ENCODE measurements at places on chromosomes 5 and 9. TPM values are rescaled to one million over a fixed set of nuclear protein-coding genes. Genes with fewer than 3 reads are reported as not detected.

Gene PCDHGB3
- 1.5 TPM for total RNA-seq

Gene IFNA21
- not detected for total RNA-seq

Gene RRAGA
- 65.1 TPM for total RNA-seq

Gene SH3GL2
- total RNA-seq = 0.22 TPM

Gene ZSWIM6
- total RNA-seq = 22.5 TPM

Gene PCSK5
- 56.5 TPM for total RNA-seq

Gene NIPAL4
- 0.84 TPM for total RNA-seq

Gene HAUS6
- 5.3 TPM for total RNA-seq

Gene F12
- total RNA-seq = 9.0 TPM

Gene CATSPER3
- 1.1 TPM for total RNA-seq

Gene AFAP1L1
- total RNA-seq = 1.9 TPM

Gene RIGI
- 24.7 TPM for total RNA-seq

Gene SLC6A7
- total RNA-seq = 30.4 TPM

Gene PCA3
- not detected for total RNA-seq

Gene SPACA9
- total RNA-seq = 1.2 TPM

Gene PTPRD
- 107 TPM for total RNA-seq

Gene IRF1
- 126 TPM for total RNA-seq

Gene RALGDS
- 29.1 TPM for total RNA-seq

Gene FBP1
- 71.6 TPM for total RNA-seq

Gene MRPL36
- 26.6 TPM for total RNA-seq

Gene HTR4
- 12.2 TPM for total RNA-seq

Gene ADAMTS6
- total RNA-seq = 0.46 TPM

Gene IL3
- total RNA-seq = not detected

Gene IFNB1
- total RNA-seq = not detected

Gene NREP
- 14.3 TPM for total RNA-seq

Gene CNTNAP3B
- 3.9 TPM for total RNA-seq

Gene EDIL3
- total RNA-seq = 38.1 TPM

Gene BNC2
- total RNA-seq = 3.9 TPM

Gene NRARP
- 181 TPM for total RNA-seq

Gene SH3TC2
- 2.4 TPM for total RNA-seq

Gene SPATA31A3
- total RNA-seq = not detected

Gene TNPO1
- total RNA-seq = 74.7 TPM

Gene CDH6
- 1.1 TPM for total RNA-seq

Gene TCOF1
- total RNA-seq = 21.7 TPM

Gene SLC45A2
- 0.73 TPM for total RNA-seq

Gene NDST1
- total RNA-seq = 73.9 TPM

Gene PCDHGA9
- 2.6 TPM for total RNA-seq

Gene RASEF
- 51.1 TPM for total RNA-seq

Gene F2RL2
- 0.31 TPM for total RNA-seq

Gene BAAT
- total RNA-seq = not detected

Gene CDKN2B
- 160 TPM for total RNA-seq

Data from left colon (tissue), 2 donors.